ENCODE measurements at places on chromosomes 3 and 15.

GRCh38 chr3:30401971-30402370, 204.4 kb upstream of the TGFBR2 start:
- DNase-seq, result no peak

GRCh38 chr3:115156046-115156654, 9.1 kb upstream of the ZBTB20 start:
- DNase-seq, result no peak

- no peak for DNase-seq
These were observed 4.8 kb downstream of the SCN5A start for GRCh38 chr3:38644662-38645053.

GRCh38 chr15:90742087-90742486, 24.9 kb downstream of the BLM start:
- DNase-seq, result no peak

GRCh38 chr3:110814170-110815007, 257.2 kb upstream of the NECTIN3 start:
- DNase-seq, result peak; percentile 9

DNA sequence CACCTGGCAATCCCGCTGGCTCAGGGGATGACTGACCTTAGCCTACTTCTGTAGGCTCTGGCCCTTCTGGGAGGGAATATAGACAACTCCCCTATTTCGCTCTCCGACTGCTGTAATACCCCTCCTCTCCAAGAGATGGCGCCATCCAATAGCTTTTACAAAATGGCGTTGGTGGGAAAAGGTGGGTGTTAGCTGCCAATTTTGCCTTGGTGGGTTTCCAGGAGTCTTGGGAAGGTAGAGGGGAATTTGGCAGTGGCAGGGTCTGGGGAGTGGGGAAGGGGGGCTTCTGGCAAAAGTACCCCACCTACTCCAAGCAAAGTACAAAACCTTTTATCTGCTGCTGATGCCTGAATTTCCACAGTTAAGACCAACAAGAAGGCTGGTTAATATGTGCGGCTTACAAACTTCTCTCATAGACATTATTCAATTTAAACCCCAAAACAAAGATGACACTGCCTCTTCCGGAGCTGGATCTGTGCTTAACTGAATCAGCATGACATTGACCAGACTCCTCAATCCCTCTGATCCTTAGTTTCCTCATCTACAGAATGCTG, 62.1 kb downstream of the RASGRF1 start:
- DNase-seq, result peak; percentile 28

- no peak for DNase-seq
These were observed 112.4 kb downstream of the CD47 start for GRCh38 chr3:107978131-107979055.

DNA sequence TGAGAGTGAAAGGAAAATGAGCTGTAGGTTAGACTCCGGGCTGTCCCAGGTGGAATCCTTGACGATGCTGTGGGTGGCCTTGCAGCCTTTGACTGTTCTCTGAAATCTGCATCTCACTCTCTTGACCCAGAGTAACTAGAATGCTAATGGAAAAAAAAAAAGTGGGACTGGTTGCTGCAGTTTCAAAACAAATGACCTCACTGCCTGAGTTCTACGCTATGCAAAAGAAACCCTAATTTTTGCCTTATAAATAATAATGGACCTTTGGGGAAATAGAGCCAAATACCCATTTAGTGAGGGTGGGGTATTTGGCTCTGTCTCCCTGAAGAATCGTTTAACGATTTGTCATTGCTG, 309.7 kb upstream of the C2CD4B start:
- no peak for DNase-seq

DNA sequence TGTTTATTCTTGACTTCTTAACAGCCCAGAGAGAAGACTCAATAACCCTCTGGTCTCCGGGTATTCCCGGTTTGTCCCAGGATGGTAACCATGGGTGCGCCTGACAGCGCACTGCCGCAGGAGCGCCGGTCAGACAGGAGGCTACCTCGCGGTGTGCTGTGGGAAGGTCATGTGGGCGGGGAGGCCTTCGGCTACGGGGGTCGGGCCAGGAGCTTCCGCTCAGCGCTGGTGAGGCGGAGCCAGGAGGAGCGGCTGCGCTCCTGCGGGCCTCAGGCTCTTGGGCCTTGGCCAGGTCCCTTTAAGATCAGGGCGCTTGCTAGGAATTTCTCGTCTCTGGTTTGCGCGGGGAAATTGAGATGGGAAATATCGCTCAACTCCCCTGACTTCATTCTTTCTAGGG, 182.3 kb upstream of the NDN start:
- DNase-seq, result no peak

- DNase-seq, result no peak
These were observed 31.6 kb downstream of the PYDC2 start for GRCh38 chr3:191492601-191493000.

All from stimulated activated CD4-positive, alpha-beta T cell treated with anti-CD3 and anti-CD28 coated beads, Interleukin-15, amount 100 ng/mL, for 48 hours (primary cell).